Adrenal gland (tissue), 19 donors: ENCODE measurements at places on chromosomes 3 and 15.

DNA sequence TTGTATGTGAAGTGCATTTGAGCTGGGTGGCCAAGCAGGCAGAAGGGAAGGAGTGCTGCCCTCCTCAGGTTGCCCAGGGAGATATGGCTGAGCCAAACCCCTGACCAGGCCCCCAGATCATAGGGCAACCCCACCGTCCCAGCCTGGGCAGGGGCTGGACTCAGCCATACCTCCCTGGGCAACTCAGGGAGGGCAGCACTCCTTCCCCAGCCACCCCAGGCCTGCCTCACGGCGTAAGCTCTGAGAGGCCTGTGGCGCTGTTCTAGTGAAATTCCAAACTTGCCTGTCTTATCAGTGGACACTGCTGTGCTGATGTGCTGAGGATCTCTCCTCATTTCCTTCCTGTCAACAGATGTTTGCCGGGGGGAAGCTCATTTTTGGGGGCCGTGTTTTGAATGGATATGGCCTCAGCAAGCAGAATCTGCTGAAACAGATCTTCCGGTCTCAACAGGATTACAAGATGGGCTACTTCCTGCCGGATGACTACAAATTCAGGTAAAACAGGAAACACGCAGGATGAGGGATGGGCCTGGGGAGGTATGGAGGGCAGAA, 57.6 kb upstream of the FGD5 start:
- no peak for DNase-seq

DNA sequence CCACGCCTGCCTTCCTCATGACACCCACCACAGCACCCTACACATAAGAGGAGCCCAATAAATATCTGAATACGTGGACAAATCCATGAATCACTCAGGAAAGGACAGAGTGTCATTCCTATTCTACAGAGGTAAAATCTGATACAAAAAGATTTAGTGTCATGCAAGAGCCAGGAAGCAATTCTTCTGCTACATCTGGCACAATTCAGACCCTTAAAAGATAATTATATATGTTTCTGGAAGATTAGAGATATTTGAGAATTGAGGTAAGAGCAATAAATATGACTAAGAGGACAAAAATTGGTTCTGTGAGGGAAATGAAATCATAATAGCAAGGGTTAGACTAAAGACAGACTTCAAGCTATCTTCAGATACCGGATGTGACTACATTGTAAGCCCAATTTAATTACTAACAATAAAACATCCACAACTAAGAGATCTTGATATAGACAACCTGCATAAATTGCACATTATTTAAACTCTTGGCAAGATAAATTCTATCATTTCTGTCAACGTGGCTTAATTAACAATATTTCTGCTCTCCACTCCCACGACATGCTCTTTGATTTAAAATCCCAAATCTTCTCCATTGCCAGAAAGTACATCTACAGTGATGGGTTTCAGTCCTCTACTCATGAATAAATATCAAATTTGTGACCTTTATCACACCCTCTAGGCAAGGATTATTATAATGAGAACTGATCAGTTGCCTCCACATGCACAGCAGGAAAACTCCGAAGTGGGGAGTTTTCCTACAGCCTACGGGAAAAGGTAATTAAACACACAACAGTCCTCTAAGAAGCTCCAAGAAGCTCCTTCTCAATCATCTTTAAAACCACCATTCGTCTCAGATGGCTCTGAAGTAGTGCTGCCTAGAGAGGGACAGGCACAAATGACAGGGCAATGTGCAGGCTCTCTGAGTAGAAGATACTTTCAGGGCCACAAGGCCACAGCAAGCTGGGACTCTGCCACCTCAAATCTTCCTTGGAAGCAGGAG, 32.6 kb downstream of the MB21D2 start:
- peak; percentile 32 for DNase-seq

- DNase-seq = peak; percentile 26
Observed at GRCh38 chr3:71389911-71390573, 193.5 kb downstream of the FOXP1 start.

DNA sequence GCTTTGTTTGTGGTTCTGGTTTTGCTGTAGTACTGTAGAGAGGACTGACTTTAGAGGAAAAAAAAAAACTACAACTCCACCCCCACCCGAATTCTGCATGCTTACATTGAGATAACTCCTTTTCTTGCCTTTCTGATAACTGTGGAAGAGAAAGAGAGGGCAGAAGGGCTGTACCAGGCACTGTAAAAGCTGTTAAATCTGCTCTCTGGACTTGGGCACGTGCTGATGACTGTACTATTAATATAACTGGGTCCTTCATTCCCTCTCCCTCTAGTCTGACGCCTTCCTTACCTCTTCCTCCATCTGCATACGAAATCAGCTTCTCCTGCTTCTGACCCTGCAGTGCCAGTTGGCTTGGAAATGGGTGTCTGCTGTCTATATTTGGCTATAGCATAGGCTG, 15.0 kb downstream of the MAPKBP1 start:
- no peak for DNase-seq

- DNase-seq = no peak
Observed at GRCh38 chr3:112956351-112956750, 18.6 kb downstream of the CD200R1 start.

GRCh38 chr3:73499787-73500186, 125.0 kb downstream of the PDZRN3 start:
- no peak for DNase-seq

GRCh38 chr15:80549191-80549590, 145.0 kb downstream of the ARNT2 start:
- no peak for DNase-seq

- no peak for DNase-seq
Observed at GRCh38 chr3:192888190-192888589, 29.5 kb downstream of the MB21D2 start.

- no peak for DNase-seq
Observed at GRCh38 chr3:47579875-47580274, 1.2 kb upstream of the CSPG5 start.

- DNase-seq = no peak
Observed at GRCh38 chr3:37031096-37031682, 37.9 kb downstream of the MLH1 start.

DNA sequence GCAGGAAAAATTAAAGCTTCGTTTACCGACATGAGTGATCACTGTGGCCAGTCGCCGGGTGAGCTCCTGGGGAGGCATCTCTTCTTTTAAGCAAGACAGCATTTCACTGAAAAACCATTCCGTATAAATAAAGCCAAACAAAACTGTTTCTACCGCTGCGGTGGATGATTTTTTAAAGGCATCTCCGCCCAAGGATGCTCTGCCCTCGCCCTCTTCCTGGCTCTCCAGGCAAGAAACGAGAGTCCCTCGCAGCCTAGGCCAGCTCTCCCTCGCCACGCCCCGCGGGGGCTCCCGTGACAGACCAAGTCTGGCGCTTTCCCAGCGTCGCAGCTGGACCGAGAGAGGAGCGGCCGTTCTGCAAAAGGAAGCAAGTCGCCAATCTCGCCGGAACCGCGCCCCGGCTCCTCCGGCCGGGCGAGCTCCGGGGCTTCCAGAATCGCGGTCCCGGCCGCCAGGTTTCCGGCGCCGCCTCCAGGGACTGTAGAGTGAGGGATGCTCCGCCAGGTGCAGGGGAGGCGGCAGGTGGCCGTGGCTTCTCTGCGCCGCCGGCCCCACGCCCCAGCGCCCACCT, 458 bp downstream of the MCF2L2 start:
- peak; percentile 86 for DNase-seq

DNA sequence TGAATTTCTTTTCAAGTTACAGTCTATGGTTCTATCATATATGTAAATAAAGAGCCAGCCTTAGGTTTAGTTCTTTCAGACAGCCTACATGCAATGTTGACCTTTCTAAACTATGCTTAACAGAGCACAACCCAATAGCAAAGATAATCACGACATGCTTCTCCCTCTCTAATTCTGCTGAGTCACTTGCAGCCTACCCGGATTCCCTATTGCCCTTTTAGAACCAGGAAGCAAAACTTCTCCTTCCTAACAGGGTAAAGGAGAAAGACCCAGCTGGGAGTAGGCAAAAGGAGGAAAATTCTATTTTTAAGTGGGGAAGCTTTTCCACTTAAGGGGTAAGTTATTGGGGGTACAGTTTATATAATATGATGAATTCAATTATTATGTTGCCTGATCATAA, 79.3 kb downstream of the SLC7A14 start:
- DNase-seq = no peak

GRCh38 chr15:86610038-86610437, 530.4 kb downstream of the AGBL1 start:
- no peak for DNase-seq

DNA sequence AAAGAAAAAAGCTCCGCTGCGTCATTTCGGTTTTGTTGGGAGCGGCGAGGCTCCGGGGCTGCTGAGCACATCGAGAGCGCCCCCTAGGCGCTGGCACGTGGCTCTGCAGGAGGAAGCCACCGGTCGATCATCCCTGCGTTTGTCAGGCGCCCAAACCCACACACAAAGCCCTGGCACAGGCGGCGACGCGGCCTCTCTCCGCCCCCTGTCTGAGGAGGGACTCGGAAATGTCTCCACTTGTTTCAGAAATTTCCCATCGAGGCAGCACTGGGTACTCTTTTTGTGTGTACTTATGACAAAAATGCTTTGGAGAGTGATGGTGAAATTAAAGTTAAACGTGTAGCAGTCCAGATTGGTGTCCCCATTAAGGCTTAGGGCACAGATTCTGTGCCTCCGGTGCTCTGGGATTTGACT, 407.3 kb upstream of the ONECUT1 start:
- peak; percentile 40 for DNase-seq

DNA sequence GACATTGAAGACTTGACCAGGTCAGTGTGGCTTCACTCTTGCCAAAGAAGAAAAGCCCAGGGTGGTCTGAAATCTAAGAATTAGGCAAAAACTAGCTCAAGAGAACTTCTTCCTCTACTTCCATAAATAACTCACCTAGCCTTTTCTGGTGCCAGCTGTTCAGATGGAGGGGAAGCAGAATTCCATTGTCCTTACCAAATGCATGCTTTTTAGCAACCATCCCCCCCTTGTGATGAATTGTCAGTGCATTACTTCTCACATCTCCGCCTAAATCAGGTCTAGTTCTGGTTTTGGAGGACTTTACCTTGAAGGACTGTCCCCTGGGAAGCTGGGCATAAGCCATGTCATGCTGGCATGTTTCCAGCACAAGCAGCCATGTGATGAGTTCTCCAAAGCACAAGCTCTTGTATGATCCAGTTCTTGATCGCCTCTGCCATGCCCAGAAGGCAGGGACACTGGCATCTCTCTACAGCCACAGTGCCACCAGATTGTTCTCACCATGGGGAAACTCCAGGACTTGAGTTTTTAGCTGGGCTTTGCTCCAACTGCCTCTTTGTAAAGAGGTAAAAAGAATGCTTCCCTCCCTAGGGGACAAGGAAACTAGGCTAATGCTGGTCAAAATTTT, 96.4 kb upstream of the IL12A start:
- DNase-seq = no peak

DNA sequence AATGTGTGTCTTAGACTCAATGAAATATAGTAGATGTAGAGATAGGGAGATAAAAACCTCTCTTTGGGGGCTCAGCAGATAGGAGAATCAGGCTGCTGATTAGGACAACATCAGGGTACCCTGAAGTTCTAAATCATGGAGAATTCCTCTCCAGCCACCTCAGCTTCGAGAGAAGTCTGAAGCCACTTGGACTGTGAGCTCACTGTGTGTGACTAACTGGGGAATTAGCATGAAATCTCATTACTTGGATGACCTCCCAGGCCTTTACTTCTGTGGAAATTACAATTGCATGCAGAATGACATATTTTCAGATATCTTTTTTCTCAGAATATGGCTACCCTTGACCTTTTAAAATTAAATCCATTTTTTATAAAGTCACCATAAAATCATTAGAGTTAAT, 128.0 kb upstream of the MRPL3 start:
- no peak for DNase-seq

GRCh38 chr3:123953735-123954134, 7.3 kb downstream of the CCDC14 start:
- no peak for DNase-seq

DNA sequence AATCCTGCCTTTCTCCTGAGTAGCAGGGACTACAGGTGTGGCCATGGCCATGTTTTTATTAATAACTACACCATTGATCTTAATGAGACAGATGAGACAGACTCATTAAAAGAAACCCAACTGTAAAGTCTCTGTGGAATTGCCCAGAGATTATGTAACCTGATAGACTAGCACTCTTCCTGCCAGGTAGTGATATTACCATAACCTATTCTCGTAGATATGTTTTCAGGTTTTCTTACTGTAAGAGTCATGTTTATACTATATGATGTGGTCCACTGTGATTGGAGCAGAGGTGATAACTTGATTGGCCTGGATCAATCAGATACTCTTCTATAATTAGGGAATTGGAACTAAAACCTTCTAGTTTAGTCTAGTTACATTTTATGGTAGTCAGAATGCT, 93.7 kb downstream of the NFKBIZ start:
- DNase-seq = no peak

DNA sequence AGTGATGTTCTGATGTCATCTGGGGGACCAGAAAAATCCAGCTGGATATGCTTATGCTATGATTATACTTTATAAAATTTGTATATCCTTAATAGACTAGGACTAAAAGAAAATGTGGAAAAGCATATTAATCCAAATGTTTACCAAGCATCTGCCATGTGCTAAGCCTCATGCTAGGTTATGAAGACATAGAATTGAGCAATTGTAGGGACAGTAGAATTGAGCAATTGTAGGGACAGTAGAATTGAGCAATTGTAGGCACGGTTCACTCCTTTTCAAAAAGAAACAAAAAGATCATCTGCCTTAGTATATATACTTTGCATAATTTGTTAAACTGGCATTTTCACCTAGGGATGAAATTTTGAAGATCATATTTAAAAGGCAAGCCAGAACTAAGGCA, 18.3 kb downstream of the ABHD5 start:
- DNase-seq = no peak

DNA sequence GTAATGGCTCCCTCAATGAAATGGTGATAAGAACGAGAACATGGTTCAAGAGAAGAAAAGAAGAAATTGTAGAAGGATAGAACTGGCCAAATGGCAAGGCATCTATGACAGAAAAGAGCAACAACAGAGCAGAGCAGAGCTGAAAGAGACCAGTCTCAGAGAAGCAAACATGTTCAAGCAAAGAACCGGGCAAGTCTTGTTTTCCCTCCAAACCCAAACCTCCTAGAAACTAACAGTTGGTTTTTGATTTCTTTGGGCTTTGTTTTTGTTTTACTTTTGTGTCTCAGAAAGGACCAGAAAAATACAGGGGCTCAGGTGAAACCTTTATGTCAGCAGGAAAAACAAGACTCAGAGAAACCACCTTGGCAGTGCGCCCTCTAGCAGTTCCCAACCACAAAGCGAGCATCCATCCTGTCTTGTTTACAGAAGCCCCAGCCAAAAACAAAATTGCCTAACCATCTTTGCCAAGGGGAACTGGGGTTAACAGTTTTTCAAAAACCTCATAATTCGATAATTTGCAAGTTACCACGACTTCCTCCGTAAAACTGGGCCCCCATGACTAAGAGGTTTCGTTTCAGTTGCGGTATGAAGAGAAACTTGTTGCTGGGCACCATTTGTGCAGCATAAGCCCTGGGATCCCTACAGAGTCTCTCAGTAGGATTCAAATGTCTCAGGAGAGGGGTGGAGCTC, 159.2 kb upstream of the SLC24A5 start:
- no peak for DNase-seq

- DNase-seq = no peak
Observed at GRCh38 chr3:176789281-176789705, 408.0 kb downstream of the TBL1XR1 start.

- DNase-seq = no peak
Observed at GRCh38 chr3:138493804-138494606, 59.6 kb downstream of the ESYT3 start.
